Vagina (tissue), 2 donors: ENCODE measurements at places on chromosomes 2 and 18. TPM values are rescaled to one million over a fixed set of nuclear protein-coding genes. Genes with fewer than 3 reads are reported as not detected.
A peak's percentile ranks its signal among the peaks of the same experiment; 100 is the strongest.

The SLC30A3 gene
- total RNA-seq, result 1.2 TPM

The ALK gene
- 0.74 TPM for total RNA-seq

The CHST10 gene
- total RNA-seq, result 5.6 TPM

- no peaks in the 10 kb centered on the region for H3K4me1 ChIP-seq
- H3K27me3 ChIP-seq, result no peaks in the 10 kb centered on the region
- H3K27ac ChIP-seq, result no peak overlapping the region
- H3K4me3 ChIP-seq, result no peak overlapping the region
These were observed 13.2 kb upstream of the EML6 start for GRCh38 chr2:54710216-54710615.

DNA sequence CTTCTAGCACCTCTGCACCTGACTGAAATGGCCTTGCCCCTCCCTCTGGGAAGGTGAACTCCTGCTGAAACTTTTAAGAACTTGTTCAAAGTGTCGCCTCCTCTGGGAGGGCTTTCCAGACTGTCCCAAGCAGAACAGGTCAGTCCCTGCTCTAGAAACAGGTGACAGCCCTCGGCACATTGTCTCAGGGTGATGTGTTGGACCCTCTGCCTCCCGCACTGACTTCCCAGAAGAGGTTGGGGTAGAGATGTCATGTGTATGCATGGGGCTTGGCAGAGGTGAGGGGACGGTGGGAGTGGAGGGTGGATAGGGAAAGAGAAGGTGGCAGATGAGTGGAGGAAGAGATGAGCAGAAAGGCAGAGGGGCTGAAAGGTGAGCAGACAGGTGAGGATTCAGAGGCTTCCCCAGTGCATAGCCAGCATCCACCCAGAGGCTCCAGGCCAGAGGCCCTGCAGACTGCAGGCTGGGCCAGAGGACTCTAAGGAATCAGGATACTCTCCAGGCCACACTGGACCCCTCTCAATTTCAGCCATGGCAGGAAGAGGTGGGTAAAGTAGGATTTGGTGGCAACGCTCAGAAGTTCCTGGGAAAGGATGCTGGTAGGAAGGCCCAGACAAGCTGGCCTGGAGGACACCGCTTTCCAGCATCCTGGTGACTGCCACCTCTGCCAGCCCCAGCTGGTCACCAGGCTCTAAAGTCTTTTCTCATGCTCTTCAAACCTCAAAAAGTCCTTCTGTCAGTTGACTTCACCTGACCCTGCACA, 24.8 kb upstream of the TNS1 start:
- H3K27ac ChIP-seq, result peak overlapping the region; percentile 7
- H3K36me3 ChIP-seq, result no peaks in the 10 kb centered on the region
- H3K4me3 ChIP-seq, result no peak overlapping the region
- peak; percentile 81 for DNase-seq
- H3K4me1 ChIP-seq, result peaks cover 37% of the 10 kb centered on the region

- H3K4me3 ChIP-seq, result peak overlapping the region; percentile 2
- DNase-seq, result no peak
- peaks cover 75% of the 10 kb centered on the region for H3K4me1 ChIP-seq
- no peaks in the 10 kb centered on the region for H3K36me3 ChIP-seq
These were observed 108.6 kb downstream of the MAP4K4 start for GRCh38 chr2:101806123-101806522.

DNA sequence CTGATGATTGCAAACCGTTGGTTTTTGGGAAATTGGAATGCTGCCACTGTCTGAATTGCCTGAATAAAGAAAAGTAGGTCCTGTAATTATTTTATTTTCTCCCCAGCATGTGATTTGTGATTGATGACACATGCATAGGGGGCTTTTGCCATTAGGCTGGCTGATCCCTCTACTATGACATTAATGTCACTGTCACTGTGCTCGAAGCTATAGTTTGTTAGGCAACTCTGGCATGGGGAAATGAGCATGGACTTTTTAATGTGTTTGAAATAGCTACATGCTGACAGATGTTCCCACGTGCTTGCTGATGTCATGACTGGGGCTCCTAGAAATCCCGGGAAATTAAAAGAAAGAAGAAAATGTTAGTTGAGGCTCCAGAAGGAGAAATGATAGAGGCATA, 99.1 kb downstream of the HRH4 start:
- H3K36me3 ChIP-seq, result no peaks in the 10 kb centered on the region
- H3K27me3 ChIP-seq, result no peaks in the 10 kb centered on the region
- no peak overlapping the region for H3K27ac ChIP-seq
- DNase-seq, result no peak

GRCh38 chr2:53422979-53423378, 344.6 kb upstream of the CHAC2 start:
- no peaks in the 10 kb centered on the region for H3K27me3 ChIP-seq
- no peak overlapping the region for H3K4me3 ChIP-seq
- H3K27ac ChIP-seq, result no peak overlapping the region

DNA sequence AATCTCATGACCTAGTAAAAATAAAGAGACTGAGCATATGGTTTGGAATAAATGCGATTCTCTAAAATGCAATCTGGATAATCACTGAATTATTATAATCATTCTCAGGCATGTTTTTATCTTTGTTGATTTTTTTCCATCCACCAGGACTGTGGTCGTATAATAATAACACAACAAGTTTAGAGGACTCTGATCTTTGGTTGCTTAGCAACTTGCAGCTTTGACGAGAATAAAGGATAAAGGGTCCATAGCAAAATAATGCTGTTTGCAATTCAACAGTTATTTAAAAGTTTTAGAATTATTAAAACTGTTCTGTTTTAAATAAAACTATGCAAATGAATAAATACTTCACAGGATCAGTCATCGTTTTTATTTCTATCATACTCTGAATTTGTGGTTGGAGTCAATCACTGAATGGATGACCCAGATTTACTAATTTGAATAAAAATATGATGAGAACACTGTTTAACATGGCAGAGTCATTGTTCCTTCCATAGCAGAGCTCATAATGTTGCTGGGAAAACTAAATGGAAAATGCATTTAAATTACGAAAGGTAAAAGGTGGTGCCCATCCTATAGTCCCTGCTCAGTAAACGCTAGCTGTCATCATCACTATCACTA, 29.3 kb downstream of the DNER start:
- no peaks in the 10 kb centered on the region for H3K27me3 ChIP-seq
- DNase-seq, result no peak
- no peak overlapping the region for H3K27ac ChIP-seq
- no peaks in the 10 kb centered on the region for H3K36me3 ChIP-seq
- H3K4me3 ChIP-seq, result no peak overlapping the region

DNA sequence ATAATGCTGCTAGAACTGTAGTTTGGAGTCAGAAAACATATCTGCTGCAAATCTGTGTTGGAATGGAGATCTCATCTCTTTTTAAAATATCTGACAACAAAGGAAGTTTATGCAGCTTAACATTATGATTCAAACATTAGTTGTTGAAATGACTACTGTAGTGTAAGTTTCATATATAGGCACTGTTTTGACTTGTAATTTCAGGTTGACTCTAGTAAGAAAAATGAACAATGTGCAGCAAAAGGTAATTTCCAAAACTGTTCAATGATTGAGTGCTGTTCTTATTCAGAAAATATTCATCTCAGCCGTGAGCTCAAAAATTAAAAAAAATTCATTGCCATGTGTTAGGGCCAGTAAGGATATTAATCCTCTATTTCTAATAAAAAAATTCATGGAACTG, 48.5 kb downstream of the CCDC138 start:
- no peak overlapping the region for H3K4me3 ChIP-seq
- no peaks in the 10 kb centered on the region for H3K36me3 ChIP-seq

DNA sequence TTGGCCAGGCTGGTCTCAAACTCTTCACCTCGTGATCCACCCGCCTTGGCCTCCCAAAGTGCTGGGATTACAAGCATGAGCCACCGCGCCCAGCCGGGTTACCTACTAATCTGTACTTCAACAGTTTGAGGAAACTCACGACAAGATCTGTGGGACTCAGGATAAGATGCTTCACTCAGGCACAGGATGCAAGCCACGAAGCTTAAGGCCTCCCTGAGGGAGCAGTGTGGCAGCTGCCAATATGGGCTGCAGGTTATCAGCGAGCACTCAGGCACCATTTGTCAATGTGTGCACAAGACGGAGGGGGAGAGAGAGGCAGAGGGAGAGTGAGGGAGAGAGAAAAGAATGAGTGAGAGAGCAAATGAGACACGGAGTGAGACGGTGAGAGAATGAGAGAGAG, 173.6 kb upstream of the RAB6C start:
- no peaks in the 10 kb centered on the region for H3K36me3 ChIP-seq
- no peak overlapping the region for H3K27ac ChIP-seq
- DNase-seq, result no peak

GRCh38 chr18:62572456-62572855, 49.6 kb downstream of the ZCCHC2 start:
- H3K4me3 ChIP-seq, result no peak overlapping the region
- no peak for DNase-seq
- no peaks in the 10 kb centered on the region for H3K4me1 ChIP-seq
- H3K27me3 ChIP-seq, result no peaks in the 10 kb centered on the region
- no peak overlapping the region for H3K27ac ChIP-seq

- DNase-seq, result no peak
- H3K27ac ChIP-seq, result no peak overlapping the region
- peaks cover 6% of the 10 kb centered on the region for H3K4me1 ChIP-seq
These were observed 128.4 kb downstream of the ANKRD30BL start for GRCh38 chr2:132033365-132033764.

DNA sequence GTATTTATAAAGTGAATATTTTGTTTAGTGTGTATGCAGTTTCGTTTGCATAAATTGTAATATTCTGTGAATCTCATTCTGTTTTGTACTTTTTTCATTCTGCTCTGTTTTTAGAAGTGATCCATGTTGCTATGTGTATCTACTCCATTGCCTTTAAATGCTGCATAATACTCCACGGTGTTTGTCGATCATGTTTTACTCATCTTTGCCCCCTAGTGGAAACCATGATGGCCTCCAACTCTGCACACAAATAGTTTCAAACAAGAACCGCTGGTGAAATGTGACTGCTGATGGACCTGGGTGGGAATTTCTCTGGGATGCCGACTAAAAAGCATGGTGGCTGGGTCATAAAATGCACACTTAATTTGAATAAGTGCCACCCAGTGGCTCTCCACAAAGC, 32.0 kb upstream of the SKOR2 start:
- H3K4me1 ChIP-seq, result no peaks in the 10 kb centered on the region
- no peaks in the 10 kb centered on the region for H3K36me3 ChIP-seq
- no peak overlapping the region for H3K27ac ChIP-seq
- no peak overlapping the region for H3K4me3 ChIP-seq
- peak; percentile 54 for DNase-seq
- no peaks in the 10 kb centered on the region for H3K27me3 ChIP-seq

DNA sequence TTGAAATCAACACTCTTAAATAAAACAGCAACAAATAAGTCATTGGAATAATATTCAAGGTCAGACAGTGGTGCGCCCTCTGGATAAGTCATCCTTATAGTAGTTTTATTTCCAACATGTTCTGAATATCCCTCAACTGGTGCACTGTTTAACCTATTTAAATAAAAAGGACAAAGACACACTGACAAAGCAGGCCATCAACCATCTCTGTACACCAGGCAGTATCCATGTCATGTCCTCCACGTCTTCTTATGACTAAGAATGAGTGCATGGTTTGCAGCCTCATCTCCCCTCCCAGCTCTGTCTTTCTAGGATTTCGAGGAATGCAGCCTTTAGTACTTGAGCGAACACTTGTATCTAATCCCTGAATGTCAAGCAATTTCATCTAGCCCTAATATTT, 42.4 kb downstream of the ST3GAL5 start:
- H3K36me3 ChIP-seq, result peaks cover 11% of the 10 kb centered on the region
- H3K4me1 ChIP-seq, result peaks cover 8% of the 10 kb centered on the region
- H3K4me3 ChIP-seq, result no peak overlapping the region
- no peak for DNase-seq
- no peaks in the 10 kb centered on the region for H3K27me3 ChIP-seq

DNA sequence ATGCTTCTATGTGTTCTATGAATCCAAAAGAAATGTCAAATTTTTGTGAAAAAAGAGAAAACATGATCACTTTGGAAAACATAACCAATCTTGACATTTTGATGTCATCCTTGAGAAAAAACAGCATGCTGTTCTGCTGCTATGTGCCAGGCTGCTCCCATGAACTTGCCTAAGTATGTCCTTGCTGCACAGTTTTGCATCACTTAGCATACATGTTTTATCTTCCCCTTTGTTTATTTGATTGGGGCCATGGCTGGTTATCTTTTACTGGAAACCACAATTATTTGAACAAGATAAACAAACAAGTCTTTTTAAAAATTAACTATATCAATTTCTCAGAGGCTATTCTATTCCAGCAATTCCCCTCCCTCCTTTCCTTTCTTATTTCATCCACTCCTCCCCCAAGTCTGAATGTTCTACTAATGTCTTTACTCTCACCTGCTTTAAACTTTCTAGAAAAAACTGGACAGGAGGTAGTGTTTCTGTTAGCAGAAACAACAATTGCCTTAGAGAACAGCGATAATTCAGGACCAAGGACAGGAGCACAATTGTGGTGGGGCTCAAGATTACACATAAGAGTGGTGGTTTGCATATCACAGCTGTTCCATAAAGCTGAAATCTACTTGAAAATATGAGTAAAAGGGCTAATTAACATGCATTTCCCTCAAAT, 6.7 kb downstream of the AOX1 start:
- no peaks in the 10 kb centered on the region for H3K4me1 ChIP-seq
- H3K36me3 ChIP-seq, result no peaks in the 10 kb centered on the region
- no peak overlapping the region for H3K27ac ChIP-seq
- DNase-seq, result no peak
